ENCODE measurements at places on chromosomes 2 and 18.

- peak; percentile 90 for DNase-seq
These were observed 199.1 kb upstream of the SLC14A2 start for GRCh38 chr18:45416168-45416567.

DNA sequence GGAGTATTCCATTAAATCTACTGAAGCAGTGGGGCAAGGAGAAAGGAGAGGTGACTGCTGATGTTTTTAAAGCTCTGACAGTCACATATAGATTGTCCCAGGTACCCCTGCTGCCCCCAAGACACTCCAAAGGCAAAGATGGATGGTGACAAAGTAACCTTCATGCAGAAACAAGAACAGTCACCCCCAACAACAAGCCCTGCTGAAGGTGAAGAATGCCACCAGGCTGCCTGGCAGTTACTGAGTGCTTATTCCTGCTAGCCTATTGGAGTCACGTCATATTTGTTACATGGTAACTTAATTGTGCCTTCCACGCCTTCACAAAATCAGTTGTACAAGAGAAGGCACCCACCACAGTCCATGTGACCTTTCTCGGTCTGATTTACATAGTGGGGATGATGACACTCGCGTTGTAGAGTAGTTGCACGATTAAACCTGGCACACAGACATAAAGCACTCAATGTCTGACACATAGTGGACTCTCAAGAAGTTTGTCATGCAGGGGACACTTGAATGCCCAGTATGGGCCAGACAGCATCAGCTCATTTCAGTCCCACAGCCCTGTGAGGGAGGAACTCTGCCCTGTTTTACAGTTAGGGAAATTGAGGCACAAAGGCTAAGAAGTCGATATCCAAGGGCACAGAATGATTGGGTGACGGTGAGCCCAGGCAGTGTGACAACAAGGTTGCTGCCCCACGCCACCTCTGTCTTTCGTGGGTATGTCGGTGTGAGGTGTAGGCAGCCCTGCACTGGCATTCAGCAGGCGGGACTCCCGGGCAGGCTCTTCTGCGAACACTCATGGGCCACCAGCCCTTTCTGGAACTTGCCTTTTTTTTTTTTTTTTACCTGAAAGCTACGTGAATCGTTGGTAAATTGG is 62.7 kb downstream of the ZCCHC2 start:
- DNase-seq, result no peak

DNA sequence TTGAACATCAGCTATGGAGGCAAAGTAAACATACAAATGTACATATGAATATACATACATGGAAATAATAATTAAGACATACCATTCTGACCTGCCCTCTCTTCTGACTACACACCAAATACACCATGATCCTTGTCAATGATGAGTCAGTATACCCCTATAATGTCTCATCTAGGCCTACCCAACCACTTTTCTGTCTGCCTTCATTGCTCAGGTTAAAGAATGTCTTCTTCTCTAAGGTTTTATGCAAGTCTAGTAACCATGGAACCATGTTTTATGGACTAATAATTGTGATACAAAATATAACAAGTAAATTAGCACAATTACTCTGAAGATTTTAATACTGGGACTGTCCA is 128.7 kb downstream of the NCKAP5 start:
- no peak for DNase-seq

DNA sequence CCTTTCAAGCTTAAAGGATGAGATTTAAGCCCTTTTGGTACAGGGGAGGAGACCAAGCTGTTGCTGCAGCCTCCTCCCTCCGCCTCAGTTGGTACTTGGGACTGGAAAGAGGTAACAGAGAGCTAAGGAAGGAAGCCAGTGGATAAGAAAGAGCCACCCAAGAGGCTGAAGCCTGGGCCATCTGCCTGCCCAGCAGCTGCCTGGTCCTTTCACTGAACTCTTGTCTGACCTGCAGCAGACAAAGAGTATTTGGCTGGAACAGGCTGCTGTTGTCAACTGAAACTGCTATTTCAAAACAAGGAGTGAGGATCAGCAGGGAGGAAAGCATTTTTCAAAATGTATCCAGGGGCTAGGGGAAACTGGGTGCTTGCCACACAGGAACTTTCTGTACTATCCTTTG is 30.3 kb downstream of the TNS1 start:
- peak; percentile 72 for DNase-seq

- no peak for DNase-seq
These were observed 6.8 kb downstream of the PECR start for GRCh38 chr2:216074794-216075193.

GRCh38 chr2:103660947-103661346 is 899.1 kb downstream of the TMEM182 start:
- DNase-seq, result peak; percentile 10

GRCh38 chr2:64298161-64298560 is 153.9 kb upstream of the PELI1 start:
- DNase-seq, result no peak

- DNase-seq, result no peak
These were observed 112.8 kb upstream of the SLC39A10 start for GRCh38 chr2:195543902-195544894.

- no peak for DNase-seq
These were observed 292.3 kb upstream of the CHAC2 start for GRCh38 chr2:53475321-53475720.

GRCh38 chr2:16664052-16664731 is 1.4 kb downstream of the CYRIA start:
- peak; percentile 79 for DNase-seq

DNA sequence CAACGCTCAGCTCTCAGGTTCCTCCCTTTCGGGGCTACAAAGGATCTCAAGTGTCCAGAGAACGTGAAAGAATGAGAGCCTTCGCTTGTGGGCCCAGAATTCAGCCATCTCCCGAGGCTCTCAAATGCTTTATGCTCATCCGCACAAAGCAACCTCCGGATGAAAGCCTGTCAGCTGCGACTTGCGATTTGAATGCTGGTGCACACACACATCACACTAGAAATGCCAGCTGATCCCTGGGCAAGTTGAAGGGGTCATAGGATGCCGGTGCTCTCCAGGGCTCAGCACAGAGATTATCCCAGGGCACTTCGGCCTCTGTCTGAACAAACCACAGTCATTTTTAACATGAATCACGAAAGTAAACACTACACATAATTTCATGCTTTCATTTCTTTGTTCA is 141.8 kb upstream of the MYT1L start:
- DNase-seq, result peak; percentile 65

GRCh38 chr2:200455958-200456421 is 53.9 kb downstream of the KCTD18 start:
- no peak for DNase-seq

GRCh38 chr18:79693561-79694205 is 14.1 kb downstream of the CTDP1 start:
- DNase-seq, result no peak

- DNase-seq, result no peak
These were observed 13.7 kb downstream of the ANKRD44 start for GRCh38 chr2:197296835-197297234.

- DNase-seq, result no peak
These were observed 1277.8 kb upstream of the ZEB2 start for GRCh38 chr2:145797692-145798091.

DNA sequence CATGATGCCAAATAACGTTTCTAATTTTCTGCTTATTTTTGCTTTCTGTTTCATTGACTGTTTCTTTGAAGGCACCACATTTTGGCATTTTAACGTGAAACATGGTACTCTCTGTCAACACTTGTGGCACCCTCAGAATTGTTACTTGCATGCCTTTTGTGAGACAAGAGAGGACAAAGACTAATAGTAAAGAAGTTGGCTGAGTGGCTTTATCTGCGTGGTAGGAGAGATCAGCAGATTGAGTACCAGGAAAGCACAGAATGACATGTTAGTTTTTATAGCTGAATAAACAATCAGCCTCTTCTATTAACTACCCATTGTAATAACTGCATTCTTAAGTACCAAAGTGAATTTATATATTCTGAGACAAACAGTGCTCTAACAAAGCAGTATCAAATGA is 8.6 kb downstream of the ZNF638 start:
- no peak for DNase-seq

DNA sequence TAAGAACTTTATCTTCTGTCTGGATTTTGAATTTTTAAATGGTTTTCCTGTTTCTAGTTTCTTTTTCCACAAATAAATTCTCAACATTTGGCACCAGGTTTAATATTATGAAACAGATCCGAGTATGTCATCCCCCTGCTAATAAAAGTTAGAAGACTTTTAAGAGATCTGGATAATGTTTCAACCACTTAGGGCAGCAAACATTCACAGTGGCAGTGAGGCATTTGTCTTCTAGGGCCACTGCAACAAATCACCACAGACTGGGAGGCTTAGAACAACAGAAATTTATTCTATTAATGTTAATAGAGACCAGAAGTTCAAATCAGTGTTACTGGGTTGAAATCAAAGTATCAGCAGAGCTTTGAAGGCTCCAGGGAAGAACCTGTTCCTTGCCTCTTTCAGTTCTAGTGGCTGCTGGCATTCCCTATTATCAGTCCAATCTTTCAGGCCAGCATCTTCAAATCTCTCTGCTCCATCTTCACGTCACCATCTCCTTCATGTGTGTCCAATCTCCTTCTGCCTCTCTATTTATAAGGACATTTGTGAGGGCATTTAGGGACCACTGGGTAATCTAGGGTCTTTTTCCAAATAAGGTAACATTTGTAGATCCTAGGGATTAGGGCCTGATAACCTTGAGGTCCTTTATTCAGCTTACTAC is 23.4 kb downstream of the ACSL3 start:
- no peak for DNase-seq

DNA sequence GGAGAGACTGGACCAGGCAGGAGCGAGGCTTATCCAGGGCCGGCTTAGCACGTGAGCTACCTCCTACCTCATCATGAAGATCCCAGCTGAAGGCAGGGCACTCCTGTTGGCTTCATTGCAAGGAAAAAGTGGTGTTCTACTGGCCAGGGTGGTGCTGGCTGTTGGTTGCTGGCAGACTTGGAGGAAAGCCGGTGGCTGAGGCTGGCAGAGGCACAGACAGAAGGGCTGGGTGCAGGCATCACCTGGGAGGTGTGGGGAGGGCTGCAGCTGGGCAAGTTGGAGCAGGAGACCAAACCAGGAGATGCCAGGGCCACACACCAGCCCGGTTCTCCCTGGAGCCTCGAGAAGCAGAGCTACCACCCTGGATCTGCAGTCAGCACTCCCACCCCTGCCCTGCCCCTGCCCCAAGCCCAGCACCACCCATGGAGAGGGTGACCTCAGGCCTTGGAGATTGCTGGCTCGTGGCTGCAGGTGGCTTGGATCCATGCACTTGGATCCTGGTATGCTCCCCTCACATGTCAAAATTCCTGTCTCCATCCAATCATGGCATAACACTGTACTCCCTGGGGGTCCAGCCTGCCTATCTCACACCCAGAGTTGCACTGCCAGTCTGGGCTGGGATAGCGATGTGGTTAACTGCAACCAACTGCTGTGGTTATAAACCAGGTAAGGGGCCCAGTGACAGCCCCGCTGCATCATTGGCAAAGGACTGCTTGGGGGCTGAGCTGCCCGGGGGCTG is 49.7 kb downstream of the GLI2 start:
- DNase-seq, result no peak

GRCh38 chr2:102120261-102120660 is 22.3 kb upstream of the IL1R1 start:
- DNase-seq, result no peak

- DNase-seq, result no peak
These were observed 219.8 kb downstream of the CDCA7 start for GRCh38 chr2:173574324-173575112.

GRCh38 chr18:73479477-73479876 is 611.7 kb upstream of the NETO1 start:
- DNase-seq, result no peak

DNA sequence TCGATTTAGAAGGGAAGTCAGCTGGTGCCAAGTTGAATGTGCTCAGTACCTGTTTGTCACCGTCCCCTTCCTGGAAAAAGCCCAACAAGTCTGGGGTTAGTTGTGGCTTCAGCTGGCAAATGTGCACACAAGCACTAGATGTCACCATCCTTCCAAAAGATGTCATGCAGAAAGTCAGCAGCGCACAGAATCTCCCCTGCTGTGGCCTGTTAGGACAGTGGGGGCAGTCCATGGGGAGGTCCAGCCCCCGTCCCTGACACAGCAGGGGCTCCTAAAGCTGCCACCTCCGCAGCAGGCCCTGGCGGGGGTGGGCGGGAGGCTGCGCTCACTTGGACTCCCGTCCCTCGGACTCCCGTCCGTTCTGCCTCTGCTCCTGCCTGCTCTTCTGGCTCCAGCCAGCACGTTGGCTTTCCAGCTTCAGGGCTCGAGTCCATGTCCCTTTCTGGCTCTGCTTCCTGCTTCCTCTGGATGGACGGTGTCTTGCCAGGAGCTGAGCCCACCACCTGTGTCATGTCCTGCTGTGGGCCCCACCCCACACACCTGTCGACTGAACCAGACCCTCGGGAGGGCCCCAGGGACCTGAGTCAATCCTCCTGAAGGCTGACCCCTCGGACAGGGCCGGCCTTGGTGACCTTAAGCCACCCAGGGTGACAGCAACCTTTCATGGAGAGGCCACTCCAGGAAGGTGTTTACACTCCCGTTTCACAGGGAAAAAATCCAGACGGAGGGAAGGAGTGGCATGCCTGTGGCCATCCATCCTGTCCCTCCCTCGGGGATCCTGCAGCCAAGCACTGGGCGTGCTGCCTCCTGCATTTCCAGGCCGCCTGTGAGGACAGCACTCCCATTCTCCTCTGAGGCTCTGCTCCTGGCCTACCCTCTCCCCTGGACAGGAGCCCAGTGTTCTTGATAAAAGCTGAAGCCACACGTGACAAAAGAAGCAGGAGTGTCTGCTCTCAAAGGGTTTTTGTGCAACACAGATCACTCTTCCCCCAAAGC is 8.5 kb downstream of the RAB17 start:
- DNase-seq, result peak; percentile 79

DNA sequence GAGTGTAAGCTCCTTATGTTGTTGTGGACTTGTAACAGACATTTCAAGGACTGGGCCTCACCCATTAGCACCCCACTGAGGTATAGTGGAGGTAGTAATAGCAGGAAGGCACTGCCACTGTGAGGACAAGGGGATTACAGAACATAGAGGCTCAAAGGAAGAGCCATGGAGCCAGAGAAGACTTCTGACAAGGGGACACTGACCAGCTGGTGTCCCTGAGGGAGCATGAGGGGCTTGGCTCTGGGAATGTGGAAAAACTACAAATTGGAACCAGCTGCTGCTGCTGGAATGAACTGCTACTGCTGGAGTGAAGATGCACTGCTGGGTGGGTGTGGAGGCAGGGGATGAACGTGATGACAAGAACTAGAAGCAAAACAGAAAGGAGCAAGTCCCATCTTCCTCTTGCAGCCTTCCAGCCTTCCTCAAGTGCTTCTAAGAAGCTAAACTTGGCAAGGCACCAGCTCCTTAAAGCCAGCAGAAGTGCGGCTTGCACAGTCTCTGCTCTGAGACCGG is 167.3 kb upstream of the NOSTRIN start:
- peak; percentile 59 for DNase-seq

All from eye (tissue), 1 donor.